Epithelial cell of proximal tubule (primary cell): ENCODE measurements at places on chromosomes 16 and 17. TPM values are rescaled to one million over a fixed set of nuclear protein-coding genes. Genes with fewer than 3 reads are reported as not detected.
A peak's percentile ranks its signal among the peaks of the same experiment; 100 is the strongest.

The TAC4 gene
- total RNA-seq = not detected in 2 replicates

DNA sequence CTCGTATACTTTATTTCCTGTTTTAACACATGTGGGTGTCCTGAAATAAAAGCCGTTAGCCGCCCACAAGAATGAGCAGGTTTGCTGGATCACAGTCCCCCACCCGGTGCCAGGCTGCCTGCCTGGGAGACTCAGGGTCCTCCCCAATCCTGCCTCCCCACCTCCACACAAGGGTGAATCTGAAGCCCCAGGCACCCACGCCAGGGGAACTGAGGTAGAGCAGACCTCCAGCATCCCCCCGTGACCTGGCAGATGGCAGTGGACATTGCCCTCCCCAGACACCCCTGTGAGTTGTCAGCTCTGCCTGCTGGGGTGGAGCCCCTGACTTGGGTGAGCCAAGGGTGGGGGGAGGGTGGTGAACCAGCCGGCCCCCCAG is 114.8 kb downstream of the METRNL start:
- DNase-seq = no peak

DNA sequence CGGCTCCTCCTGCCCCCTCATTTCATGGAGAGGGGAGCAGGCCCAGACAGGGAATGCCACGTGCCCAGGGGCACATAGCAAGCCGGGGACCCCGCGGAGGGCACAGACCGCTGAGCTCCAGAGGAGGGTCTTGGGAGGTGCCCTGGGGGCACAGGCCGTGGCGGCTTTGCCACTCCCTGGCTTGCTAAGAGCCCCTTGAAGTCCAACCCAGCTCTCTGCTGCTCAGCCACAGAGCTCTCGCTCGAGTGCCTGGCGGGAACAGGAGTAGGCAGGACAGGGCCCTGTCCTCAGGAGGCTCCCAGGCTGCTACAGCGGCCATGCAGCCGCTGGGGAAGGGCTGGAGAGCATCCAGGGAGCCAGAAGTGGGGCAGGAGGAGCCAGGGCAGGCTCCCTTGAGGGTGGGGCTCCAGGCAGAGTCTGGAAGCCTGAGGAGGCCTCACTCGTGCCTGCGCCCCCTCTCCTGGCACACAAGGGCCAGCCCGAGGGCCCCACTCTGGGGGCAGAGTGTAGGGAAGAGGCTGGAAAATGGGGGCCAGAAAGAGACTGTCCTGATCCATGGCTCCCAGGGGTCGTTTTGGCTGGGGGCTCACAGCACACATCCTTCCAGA is 4.4 kb upstream of the RAB26 start:
- no peak for DNase-seq

- no peak for DNase-seq
Measured at GRCh38 chr16:28104404-28104803, 40.9 kb upstream of the GSG1L start.

DNA sequence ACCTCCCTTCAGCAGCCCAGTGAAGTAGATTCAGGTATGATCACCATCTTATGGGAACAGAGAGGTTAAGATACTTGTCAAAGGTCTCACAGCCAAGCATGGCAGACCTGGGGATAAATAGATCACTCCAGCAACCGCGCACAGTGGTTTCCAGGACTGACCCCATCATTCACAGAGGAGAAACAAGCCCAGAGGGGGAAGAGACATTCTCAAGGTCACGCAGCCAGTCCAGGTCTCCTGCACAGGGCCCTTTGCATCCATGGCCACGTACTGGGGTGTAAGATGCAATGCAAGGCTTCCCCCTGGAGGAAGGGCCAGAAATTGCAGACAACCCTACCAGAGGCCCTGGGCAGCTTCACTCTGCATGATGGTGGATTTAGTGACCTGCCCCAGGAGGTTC is 19.9 kb downstream of the TLE7 start:
- no peak for DNase-seq

DNA sequence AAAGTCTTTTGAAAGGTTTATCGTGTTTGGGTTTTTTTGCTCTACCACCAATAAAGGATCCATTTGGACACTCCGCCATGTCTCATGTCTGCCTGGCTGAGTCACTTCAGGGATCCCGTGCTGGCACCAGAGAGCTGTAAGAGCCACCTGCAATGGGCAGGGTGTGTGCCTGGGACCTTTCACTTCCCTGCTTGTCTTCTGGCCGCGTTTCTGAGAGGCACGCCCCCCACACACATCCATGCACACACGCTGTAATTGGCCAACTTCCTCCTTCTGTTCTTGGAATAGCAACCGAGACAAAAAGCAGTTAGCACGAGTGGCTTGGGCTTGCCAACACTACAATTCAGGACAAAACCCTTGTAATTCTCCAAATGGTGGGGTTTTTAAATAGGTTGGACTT is 9.8 kb upstream of the SOST start:
- no peak for DNase-seq

DNA sequence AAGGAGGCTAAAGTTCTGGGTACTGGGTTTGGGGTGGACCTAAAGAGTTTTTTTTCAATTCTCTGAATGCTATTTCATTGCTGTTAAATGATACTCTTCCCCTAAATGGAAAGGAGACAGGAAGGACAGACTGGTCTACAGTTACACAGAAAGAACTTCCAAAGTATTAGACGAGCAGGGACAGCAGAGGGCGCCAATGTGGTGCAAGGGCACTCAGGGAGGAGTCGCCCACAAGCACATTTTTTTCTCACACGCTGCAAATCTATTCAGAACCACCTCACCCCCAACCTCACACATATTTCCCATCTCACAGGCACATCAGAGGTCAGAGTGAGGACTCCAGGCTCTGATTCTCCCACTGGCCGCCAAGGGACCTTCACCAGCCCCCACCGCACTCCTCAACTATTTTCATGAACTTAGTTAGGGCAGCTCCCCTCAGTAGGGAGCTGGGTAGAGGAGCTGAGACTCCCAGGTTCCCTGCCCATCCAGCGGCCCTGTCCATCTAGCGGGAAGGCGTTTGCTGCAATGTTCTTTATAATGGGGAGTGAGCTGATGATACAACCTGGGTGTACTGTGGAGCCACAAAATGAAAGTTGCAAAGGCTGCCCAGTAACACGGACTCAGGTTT is 6.8 kb upstream of the CA4 start:
- no peak for DNase-seq

DNA sequence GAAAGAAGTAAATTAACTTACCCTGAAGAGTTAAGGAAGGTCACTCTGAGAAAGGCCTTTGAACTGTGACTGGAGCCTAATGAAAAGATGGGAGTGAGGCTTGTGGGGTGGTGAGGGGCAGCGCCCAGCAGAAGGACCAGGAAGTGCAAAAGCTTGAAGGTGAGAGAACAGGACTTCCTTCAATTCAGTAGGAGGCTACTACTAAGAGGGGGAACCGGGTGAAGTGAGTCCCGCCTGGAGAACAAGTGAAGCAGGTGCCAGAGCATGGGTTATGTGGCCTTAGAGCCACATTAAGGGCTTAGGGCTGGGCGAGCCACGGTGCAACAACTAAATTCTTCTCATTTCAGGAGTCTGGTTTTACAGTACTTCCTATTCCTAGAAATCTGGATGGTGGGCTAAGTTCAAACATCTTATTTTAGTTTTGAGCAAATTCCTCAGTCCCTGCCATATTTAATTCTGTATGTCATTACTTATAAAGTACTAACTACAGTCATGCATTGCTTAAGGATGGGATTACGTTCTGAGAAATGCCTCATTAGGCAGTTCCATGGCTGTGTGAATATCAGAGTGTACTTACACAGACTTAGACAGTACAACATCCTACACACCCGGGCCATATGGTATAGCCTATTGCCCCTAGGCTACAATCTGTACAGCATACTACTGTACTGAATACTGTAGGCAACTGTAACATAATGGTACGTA is 5.1 kb downstream of the CFAP20 start:
- DNase-seq = no peak

The P2RX5 gene
- total RNA-seq = 2.3 and 4.8 TPM in 2 replicates

The ALDH3A1 gene
- total RNA-seq = 3.3 TPM in 1 of 2 replicates, not detected in the other

The SUMO2 gene
- total RNA-seq = 130 and 166 TPM in 2 replicates

DNA sequence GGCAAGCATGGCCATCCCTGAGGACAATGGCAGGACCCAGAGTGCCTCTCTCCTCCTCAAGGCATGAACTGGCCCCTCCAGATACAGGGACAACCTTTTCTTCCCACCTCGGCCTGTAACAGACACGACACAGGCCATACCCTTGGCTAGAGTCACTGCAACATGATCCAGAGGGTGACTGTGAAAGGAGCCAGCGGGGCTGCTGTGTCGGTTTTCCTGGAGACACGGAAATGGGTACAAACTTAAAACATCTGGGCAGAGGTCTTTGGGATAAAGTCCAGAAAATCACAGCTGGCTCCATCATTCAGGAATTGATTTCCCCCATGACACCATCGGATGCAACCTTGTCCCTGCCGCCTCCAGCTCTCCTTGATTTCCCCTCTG is 5.3 kb downstream of the CEP295NL start:
- no peak for DNase-seq

GRCh38 chr16:85207357-85207921 is 95.2 kb upstream of the CIBAR2 start:
- DNase-seq = no peak

DNA sequence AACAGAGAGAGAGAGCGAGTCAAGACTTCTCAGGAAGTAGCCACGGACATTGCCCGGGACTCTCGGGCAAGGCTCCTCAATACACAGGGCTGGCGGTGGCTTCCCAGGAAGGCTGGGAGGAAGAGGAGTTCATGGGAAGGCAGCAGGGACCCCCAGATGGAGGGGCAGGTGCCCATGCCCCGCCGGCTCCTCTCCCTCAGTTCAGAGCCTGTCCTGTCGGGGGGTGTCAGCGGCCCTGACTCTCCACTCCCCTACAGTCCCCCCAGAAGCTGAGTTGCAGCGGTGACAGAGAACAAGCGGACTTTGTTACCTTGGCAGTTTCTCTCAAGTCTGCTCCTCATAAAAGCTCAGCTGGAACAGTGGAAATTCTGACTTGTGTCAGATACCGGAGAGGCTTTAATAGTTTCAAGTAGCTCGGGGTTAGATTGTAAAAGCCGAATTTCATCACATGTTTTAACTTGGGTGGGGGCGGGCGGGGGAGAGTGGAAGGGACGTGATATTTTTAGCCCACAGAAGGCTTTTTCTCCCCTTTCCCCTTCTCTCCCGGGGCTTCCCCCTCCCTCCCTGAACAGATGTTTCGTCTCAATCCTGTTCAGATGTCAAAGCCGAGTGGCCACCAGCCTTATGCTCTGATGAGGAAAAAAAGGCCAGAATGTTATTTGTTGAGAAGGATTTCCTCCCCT is 65.2 kb downstream of the NKD1 start:
- no peak for DNase-seq

DNA sequence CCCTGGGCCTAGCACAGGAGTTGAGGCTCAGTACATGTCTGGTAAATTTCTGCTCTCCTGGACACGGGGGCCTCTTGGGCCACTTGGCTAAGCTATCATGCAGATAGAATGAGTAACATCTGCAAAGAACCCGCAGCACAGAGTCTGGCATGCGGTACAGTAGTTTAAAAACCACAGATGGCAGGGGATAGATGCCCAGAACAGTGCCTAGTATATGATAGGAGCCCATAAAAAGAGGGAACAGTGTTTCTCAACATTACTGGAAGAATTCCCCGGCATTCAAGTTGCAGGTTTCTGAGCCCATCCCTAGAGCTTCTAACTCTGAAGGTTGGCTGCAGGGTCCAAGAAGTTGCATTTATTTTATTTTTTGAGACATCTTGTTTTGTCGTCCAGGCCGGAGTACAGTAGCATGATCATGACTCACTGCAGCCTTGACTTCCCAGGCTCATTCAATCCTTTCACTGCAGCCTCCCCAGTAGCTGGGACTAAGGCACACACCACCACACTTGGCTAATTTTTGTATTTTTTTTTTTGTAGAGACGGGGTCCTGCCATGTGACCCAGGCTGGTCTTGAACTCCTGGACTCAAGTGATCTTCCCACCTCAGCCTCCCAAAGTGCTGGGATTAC is 5.8 kb downstream of the CDIPT start:
- DNase-seq = peak; percentile 18

DNA sequence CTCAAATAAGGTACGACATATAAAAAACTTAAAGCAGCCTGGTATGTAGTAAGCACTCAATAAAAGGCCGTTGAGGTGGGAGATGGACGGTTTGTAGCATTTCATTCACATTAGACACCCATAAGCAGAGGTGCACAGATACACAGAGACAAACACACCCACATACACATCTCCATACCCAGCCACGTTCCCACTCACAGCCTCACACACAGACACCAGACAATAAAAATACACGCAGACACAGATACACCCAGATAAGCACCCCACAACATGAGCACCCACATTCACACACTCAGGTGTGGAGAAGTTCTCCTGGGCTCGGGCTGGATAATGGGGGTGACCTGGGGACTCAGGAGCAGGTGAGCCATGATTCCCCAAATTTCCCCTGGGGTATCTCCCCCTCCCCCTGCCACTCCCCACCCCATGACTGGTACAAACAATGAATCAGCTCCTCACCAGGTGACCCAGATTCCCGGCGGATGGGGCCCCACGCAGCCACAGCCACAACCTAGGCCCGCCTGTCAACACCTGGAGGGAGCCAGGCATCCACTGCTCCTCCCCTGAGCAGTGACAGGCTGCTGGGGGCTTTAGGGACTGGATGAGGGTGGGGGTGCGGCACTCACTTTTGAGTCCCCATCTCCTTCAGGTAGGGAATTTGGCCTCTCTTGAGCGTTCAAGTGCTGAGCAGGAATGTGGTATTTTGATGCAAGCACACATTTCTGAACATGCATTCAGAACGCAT is 2.7 kb downstream of the DLX3 start:
- DNase-seq = no peak

DNA sequence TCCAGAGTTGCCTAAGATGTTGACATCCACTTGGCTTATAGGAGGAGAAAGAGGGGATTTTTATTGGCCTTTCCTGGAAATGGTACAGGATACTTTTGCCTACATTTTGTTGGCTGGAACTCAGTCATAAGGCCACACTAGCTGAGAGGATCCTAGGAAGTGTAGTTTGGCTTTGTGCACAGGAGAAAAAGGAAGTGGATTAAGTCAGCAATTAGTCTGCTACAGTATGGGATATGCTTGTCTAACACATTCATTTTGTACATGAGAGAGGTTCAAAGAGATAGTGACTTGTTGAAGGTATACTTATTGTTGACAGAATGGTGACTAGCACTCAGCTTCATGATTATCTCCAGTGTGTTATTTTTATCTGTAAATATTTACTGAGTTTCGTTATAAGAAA is 10.3 kb downstream of the UTP18 start:
- no peak for DNase-seq

The TNFRSF17 gene
- total RNA-seq = not detected in 2 replicates

- DNase-seq = no peak
Measured at GRCh38 chr17:58667934-58668597, 23.8 kb downstream of the TEX14 start.

GRCh38 chr17:59842901-59843652 is 49.7 kb downstream of the TUBD1 start:
- peak; percentile 99 for DNase-seq

- DNase-seq = no peak
Measured at GRCh38 chr17:79843474-79843815, 4.2 kb upstream of the CBX4 start.

DNA sequence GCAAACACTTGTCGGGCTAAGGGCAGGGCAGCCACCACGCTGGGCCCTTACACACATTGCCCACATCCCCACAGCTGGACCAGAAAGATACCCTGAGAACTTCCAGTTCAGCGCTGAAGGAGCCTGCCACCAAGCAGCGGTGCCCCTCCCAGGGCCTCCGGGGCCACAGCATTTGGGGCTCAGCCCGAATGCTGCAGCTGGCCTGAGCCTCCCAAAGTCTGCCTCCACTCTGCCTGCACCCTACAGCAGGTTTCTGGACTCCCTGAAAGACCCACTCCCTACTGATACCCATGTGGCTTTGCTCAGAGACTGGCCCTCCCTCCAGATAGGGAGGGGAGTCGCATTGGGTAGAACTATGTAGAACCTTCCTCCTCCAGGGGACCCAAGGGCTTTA is 1.5 kb downstream of the MCRIP1 start:
- no peak for DNase-seq

The KRT25 gene
- total RNA-seq = 0.17 TPM in 1 of 2 replicates, not detected in the other

GRCh38 chr17:2064980-2065785 is 10.3 kb downstream of the HIC1 start:
- DNase-seq = no peak
